ENCODE measurements at places on chromosomes 2 and 18.

- no peak for DNase-seq
These were observed 30.2 kb upstream of the POMC start for GRCh38 chr2:25198576-25198975.

GRCh38 chr18:58862851-58863538, 1.7 kb upstream of the ZNF532 start:
- peak; percentile 54 for DNase-seq

- DNase-seq, result no peak
These were observed 154.7 kb downstream of the TWIST2 start for GRCh38 chr2:239002591-239002953.

- DNase-seq, result no peak
These were observed 65.0 kb downstream of the UGGT1 start for GRCh38 chr2:128155970-128156369.

- DNase-seq, result no peak
These were observed 21.2 kb downstream of the HS1BP3 start for GRCh38 chr2:20629581-20630171.

DNA sequence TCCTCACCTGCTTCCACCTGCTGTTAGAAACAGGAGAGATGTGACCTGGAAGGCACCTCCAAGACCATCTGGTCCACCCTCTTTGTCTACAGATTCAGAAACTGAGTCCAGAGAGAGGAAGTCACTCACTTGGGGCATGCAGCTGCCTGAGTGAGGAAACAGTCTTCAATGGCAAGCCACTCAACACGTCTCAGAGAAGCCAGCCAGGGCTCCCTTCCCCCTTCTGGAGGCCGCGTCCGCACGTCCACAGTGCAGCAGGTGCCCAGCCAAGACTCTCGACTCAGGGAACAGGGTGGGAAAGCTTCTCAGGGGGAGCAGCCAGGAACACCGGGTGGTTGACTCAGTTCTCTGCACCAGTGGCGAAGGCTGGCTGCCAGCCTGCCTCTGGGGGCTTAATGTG, 201.7 kb downstream of the BCL11A start:
- no peak for DNase-seq

- no peak for DNase-seq
These were observed 218.3 kb downstream of the PTGR3 start for GRCh38 chr18:74990563-74991081.

All from AG20443 (cell line).